MV-4-11 (cell line): ENCODE measurements at places on chromosomes 6 and 20.
A peak's percentile ranks its signal among the peaks of the same experiment; 100 is the strongest.

DNA sequence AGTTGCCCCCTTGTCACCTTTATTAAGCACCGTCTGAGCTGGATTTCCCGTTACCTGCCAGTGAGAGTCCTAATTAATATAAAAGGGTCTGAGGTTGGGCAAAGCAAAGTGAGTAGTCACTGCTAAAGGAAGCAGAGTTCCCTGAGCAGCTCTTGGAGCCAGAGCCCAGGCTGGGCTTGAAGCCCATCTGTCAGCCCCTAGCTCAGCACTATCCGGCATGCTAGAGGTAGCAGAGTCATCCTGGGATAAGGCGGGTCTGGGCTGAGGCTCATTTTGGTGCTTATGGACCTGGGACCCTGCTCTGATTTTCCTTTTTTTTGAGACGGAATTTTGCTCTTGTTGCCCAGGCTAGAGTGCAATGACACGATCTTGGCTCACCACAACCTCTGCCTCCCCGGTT is 46.2 kb downstream of the ADNP start:
- no peak for DNase-seq

DNA sequence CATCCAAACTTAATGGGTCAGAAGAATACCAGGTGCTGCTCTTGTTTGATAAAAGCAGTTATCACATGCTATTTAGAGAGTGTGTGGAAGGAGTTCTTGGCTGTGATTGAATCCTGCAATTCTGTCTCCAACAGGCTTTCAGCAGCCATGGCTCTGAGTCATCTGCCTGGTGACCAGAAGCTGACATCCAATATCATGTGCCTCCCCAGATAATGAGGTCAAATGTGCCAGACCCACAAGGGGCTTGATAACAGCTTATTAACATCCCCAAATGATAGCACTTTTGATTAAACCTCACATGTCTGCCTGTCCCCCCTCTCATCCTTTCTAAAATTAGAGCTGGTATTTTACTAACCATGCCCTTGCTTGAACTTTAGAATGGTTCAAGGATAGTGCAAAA is 175.7 kb upstream of the PLN start:
- no peak for DNase-seq

- DNase-seq = no peak
Observed at GRCh38 chr20:57038608-57039440, 227.6 kb downstream of the BMP7 start.

DNA sequence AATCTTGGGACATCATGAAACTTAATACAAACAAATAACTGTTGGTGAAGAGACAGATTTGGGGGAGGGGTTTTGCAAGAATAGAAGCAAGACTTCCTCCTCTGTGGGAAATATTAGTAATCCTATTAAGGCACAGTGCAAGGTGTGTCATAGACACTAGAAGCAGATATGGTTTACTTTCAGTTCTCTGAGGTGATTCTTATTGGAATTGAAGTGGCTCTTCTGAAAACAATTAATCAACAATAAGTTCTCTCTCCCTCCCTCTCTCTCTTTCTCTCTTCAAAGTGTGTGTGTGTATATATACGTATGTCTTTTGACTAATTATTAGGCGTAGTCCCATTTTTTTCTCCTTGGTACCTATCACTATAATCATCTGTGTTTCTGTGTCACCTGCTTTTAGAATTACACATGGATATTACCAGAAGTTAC is 99.8 kb downstream of the HIVEP2 start:
- no peak for DNase-seq

- peak; percentile 34 for DNase-seq
Observed at GRCh38 chr20:62925420-62926228, 681 bp downstream of the DIDO1 start.

DNA sequence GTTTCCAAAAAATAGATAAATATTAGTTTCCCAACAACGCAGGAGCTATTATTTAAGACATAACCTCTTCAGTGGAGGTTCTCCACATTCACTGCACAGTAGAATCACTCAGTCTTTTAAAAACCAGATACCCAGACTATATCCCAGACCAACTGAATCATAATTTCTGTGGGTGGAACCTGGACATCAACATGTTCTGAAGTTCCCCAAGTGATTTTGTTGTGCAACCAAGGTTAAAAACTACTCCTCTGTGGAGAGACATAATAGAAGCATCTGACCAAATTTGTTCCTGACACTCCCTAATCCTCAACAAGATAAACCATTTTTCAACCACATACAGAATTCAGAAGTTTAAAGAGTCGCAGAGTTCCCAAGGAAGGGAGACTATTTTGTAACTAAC is 42.3 kb downstream of the STK38 start:
- no peak for DNase-seq

DNA sequence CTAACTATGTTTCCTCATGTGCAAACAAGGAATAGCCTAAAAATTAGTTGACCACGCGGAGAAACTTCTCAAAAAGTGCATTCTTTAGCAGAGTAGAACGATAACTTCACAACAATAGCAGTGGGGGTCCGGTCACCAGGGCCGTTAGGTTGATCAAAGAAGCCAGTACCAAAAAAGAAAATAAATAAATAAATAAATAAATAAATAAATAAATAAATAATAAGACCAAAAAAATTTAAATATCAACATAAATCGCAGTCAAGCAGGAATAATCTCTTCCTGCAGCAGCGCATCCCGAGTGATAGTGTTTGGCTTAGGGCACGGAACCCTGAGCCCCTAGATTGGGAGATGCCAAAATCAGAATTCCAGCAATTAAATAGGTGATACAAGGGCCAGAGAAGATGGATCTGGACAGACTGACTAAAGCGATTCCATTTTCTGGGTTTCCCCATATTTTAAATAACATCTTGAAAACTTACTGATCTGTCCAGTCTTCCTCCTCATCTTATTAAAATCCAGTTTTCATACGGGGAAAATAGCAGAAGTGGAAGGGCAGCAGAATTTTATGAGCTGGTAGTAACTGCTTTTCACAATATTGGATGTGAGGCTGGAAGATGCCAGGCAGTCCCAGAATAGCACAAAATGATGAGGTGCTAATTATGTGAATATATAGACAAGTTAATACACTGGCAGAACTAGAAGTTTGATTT is 4.4 kb upstream of the OLIG3 start:
- DNase-seq = no peak

DNA sequence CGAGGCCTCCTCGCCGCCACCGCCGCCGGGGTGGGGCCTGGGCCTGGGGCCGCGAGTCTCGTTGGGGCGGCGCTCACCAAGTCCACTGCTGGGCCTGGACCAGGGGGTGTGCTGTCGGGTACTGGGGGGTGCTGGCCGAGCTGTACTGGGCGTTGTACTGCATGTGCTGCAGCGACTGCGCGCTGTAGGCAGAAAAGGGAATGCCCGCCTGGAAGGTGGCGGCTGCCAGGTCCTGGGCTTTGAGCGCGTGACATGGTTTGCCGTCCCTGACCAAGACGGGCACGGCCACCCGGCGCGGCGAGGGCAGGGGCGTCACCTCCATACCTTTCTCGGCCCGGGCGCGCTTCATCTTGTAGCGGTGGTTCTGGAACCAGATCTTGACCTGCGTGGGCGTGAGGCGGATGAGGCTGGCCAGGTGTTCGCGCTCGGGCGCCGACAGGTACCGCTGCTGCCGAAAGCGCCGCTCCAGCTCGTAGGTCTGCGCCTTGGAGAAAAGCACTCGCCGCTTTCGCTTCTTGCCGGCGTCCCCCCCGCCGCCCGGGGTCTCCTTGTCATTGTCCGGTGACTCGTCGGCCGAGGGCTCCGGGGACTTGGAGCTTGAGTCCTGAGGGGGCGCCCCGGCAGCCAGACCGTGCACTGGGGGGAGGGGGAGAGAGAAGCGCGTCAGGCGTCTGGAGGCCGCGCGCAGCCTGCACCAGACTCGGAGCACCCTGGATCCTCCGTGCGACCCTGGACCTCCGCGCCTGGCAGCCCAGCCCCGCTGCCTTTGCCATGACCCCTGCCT is 1.8 kb downstream of the NKX2-2 start:
- no peak for DNase-seq

DNA sequence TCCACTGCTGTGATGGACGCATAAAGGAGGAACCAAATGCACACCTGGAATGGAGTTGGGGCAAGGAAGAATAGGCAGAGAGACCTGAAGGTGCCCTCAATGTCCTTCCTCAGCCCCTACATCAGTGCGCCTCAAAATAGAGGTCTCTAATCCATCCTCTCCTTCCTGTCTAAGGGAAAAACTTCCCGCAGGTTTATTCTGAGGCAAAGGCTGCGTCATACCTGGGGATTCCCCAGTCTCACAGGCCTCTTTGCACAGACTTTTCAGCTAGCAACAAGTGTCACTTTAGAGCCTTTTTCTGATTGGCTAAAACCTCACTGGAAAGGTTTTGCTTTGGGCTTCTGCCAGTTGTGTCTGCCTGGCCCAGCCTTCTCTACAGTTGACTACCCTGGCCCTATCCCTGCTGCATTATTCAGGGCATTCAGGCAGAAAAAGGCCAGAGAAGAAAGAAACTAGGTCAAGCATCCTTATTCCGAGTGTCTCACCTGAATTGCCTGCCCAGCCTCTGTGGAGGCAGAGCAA is 1.8 kb upstream of the HLA-DQB1 start:
- DNase-seq = no peak

DNA sequence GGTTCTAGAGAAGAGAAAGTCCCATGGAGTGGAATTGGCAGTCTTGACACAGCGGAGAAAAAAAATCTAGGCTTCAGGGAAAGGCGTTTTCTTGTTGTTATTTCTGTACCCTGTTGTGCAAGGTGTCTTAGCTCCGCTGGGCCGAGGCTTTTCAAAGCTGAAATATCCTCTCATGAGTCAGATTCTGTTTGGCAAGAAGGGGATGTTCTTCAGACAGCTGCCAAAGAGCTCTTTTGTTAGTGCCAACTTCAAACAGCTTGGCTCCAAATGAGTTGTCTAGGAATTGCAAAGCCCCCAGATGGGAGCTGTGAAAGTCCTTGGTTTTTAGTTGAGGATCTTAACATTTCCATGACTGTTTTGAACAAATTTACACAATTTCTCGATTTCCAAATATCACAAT is 45.6 kb downstream of the LRRN4 start:
- DNase-seq = peak; percentile 94

DNA sequence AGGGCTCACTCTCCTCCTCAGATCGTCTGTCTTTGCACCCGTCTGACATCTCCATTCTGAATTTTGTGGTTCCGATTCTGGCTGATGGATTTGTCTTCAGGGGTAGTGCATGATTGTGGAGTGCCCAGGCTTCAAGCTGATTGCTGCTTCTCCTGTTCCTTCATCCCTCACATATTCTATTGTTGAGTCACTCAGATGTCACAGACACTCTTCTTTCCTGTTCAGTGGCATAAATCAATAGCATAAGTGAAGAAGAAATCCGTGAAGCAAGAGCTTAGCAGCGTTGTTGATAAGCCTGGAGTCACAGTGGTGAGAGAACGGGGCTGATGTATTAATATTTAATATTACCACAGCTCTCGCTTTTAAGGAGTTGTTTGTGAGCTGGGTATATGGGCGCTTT is 152.5 kb downstream of the MTHFD1L start:
- no peak for DNase-seq
